ENCODE measurements at places on chromosomes 16 and 17.

- DNase-seq, result no peak
These were observed 50.6 kb downstream of the TEKT5 start for GRCh38 chr16:10644092-10644491.

DNA sequence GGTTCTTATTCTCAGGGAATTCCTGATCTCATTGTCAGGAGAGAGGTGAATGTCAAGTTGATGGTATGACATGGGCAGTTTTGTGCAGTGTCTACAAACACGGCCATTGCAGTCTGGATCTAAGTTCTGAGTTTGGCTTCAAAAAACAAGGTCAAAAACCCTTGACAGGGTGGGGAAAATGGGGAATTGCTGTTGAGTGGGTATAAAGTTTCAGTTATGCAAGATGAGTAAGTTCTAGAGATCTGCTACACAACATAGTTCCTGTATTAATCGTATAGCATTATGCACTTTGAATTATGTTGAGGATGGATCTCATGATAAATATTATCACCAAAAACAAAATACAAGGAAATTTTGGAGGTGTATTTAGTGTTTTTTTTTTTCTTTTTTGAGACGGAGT is 36.6 kb upstream of the CARMIL2 start:
- DNase-seq, result no peak

GRCh38 chr16:19804538-19805323 is 79.9 kb downstream of the GPRC5B start:
- peak; percentile 82 for DNase-seq

GRCh38 chr17:22286337-22287041 is 594.2 kb downstream of the KCNJ18 start:
- no peak for DNase-seq

DNA sequence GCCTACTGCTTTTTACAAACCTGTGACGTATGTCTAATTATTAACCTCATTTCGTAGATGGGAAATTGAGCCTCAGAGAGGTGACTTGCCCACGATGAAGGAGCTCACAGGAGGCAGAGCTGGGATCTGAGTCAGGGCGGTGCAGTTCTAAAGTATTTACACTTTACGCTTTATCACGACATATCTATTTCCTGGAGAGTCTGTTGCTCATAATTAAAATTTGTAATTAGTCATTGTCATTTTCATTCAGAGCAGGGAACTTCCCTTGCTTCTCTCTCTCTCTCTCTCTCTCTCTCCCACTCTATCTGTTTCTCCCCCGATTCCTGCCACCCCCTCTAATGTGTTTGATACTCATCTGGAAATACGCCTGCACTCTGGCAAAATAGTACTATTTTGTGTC is 5.9 kb downstream of the SLC5A11 start:
- peak; percentile 48 for DNase-seq

- DNase-seq, result no peak
These were observed 29.1 kb upstream of the ZNF469 start for GRCh38 chr16:88353691-88354090.

GRCh38 chr17:78970834-78971755 is 8.6 kb downstream of the LGALS3BP start:
- DNase-seq, result peak; percentile 91

DNA sequence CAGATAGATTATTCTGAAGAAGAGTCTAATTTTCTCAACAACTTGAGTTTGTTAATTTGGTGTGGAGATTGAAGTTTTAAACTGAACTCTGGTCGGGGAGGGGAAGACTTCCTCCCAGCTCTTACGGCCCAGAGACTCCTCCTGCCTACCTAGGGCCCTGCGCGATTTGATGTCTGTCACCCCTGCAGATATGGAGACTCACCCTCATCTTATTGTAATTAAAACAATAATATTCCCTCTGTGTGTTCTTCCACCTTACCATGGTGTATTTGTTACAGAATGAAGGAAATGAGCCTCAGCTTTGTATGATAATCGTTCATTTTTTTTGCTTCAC is 184.4 kb upstream of the CACNG5 start:
- no peak for DNase-seq

DNA sequence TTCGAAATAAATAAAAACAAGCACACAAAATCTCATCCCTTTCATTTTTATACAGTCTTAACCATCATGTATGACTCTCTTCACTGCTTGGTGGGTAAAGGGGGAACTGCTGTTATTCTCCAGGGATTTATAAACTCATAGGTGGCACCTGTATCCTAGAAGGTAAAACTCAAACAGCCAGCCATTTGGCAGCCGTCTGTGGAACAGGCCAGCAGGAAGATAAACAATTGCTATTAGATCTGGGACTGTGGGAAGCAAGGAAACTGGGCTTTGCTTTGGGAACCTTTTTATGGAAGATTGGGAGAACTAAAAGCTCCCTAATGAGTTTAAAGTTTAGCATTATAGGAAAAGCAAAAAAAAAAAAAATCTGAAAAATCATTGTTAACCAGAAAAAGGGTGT is 126.0 kb downstream of the TANGO6 start:
- DNase-seq, result no peak

- no peak for DNase-seq
These were observed 45.4 kb downstream of the HNF1B start for GRCh38 chr17:37699285-37699973.

GRCh38 chr16:84937196-84938005 is 73.9 kb downstream of the ZDHHC7 start:
- no peak for DNase-seq

DNA sequence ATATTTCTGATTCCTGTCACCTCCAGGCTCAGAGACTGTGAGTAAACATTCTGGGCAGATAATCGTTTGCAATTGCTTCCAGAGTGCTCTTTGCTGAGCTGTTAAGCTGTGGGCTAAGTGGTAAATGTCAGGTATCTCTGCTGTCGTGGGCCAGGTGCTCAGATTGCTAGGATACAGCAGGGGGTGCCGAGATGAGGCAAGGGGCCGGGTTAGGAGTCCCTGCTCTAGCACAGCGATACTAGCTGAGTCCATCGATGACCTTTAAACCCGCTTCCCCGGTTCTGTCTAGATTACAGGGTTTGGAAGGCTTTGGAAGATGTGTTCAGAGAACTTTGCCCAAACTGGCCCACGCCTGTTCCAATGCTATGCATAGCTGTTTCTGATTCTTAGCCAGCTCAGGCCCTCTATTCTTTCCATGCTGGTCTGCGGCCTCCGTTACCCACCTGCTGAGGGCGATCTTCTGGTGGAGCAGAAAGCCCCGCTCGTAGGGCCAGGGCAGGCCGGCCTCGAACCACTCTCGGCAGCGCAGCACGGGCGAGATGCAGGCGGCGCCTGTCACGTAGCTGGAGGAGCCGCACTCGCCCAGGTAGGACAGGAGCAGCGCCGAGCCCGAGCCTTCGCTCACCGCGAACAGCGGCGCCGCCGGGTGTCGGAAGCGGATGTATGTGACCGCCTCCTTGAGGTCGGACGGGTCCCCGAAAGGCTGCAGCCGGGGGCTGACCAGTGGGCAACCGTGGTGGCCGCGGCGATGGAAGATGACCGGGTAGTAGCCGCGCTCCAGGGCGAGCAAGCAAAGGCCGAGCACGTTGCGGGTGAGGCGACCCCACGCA is 979 bp downstream of the ABHD15 start:
- no peak for DNase-seq

DNA sequence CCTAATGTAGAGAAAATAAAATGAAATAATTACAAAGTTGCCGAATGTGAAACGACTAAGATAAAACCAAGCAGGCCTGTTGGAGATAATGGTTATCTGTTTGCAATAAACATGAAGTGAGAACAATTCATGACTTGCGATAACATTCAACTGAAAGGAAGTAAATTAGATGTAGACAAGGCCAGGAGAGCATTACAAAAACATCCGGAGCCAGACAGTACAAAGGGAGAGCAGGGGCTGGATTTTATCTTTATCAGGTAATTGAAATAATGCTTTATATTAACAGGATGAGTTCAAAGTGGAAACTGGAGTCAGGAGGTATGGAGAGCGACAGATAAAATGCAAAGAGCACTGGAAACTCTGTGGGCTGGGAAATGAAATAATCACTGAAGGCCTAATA is 265.6 kb upstream of the GOT2 start:
- DNase-seq, result no peak

GRCh38 chr16:52383119-52383518 is 163.8 kb downstream of the TOX3 start:
- DNase-seq, result no peak

GRCh38 chr16:79390481-79391051 is 210.0 kb downstream of the MAF start:
- DNase-seq, result no peak

DNA sequence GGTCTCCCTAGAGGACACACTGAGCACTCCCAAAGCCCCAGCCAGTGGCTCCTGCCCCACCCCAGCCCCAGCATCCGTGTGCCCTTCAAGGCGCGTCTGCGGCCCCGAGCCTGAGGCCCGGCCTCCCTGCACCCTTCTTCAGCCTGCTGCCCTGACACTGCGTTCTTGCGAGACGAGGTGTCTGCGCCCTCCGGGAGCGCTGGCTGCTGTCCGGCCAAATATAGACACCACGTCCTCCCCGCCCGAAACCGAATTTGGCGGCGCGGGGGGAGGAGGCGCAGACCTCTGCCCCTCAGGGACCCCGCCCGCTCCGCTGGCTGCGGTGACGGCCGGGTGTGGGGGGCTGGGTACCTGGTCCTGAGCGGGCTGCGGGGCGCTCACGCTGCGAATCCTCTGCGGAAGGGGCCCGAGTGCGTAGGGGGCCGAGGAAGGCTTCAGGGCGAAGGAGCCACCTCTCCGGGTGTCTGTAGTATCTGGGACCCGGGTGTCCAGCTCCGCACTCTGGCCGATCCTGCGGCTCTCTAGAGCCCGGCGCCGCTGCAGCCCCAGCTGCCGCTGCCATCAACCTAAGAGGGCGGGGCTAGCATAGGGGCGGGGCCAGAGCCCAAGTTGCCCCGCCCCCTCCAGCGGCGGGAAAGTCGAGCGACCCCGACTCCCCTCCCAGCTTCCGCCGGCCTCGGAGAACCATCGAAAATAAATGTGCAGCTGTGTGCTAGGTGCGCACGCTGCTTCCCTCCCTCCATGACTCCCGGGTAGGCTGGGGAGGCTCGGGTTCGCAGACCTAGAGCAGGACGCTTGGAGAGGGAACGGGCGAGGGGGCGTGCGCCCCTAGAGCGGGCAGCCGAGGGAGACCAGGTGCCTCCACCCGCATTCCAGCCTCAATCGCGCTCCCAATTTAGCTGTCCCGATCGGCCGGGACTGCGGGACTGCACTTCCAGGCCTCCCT is at the start of gene CORO6:
Gene CORO6 (minus strand): TSS at position 576 of the 946 bp plus-strand sequence. CDS start 1,491 bp downstream, outside the sequence.
- DNase-seq, result no peak
